Activated CD8-positive, alpha-beta memory T cell treated with anti-CD3 and anti-CD28 coated beads, Interleukin-2, amount 10 ng/mL, durations not matched to agents 7 days and 5 days (primary cell): ENCODE measurements at places on chromosomes 1 and 21.

GRCh38 chr1:193308438-193308837 lies 122.0 kb upstream of the B3GALT2 start:
- no peaks in the 10 kb centered on the region for H3K27me3 ChIP-seq
- no peak overlapping the region for H3K4me3 ChIP-seq
- H3K4me1 ChIP-seq, result peaks cover 19% of the 10 kb centered on the region
- H3K27ac ChIP-seq, result no peak overlapping the region
- H3K36me3 ChIP-seq, result no peaks in the 10 kb centered on the region

DNA sequence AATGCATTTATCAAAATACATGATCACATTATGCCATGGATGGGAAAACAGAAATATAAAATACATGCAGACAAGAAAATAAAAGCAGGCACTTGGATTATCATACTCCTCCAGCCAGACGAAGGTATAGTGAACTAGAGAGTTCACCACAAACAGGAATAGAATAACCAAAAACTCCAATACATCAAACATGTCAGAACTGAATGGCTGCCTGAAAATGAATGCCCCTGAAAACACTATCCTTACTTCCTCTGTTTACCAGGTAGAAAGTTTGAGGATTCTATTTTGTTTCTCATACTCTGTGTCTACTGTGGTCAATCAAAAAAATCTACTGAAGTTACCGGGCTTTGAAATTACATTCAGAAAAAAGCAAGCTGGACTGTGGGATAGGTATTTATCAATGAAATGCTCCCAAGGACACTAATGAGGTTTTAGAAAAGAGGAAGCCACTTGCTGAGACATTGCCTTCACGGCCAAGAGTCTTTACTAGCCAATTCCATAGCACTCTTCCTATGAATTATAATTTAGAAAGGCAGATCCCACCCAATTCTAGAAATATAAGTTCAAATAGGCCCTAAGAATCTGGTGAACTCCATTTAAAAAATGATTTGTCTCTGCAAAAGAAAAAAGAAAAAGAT lies 197.7 kb downstream of the SMYD3 start:
- H3K4me1 ChIP-seq, result no peaks in the 10 kb centered on the region
- H3K4me3 ChIP-seq, result no peak overlapping the region
- no peaks in the 10 kb centered on the region for H3K27me3 ChIP-seq

DNA sequence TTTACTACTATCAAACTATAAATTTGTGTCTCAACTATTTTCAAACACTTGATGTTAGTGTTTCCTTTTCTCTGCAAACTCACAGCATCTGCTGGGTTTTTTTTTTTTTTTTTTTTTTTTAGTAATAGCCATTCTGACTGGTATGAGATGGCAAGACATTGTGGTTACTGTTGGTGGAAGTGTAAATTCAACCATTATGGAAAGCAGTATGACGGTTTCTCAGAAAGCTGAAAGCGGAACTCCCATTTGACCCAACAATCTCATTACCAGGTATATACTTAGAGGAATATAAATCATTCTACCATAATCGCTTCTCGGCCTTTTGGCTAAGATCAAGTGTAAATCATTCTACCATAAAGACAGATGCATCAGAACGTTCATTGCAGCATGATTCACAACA lies 608.3 kb upstream of the ZP4 start:
- no peak for DNase-seq
- no peak overlapping the region for H3K4me3 ChIP-seq

DNA sequence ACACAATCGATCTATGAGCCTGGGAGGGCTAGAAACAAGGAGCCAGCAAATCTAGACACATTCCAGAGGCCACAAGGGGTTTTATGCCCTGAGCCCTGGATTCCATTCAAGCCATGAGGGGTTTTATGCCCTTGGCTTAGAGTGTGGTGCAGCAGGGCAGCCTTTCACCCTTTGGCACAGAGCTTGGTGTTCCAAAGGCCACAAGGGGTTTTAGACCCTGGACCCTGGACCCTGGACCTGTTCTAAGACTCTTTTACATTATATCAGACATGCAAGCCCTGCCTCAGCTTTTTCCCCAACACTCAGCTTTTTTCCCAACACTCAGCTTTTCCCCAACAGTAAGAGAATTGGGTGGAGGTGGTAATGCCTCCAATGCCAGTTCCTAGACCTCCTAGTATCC lies 13.3 kb downstream of the MSTO1 start:
- H3K36me3 ChIP-seq, result no peaks in the 10 kb centered on the region
- H3K4me3 ChIP-seq, result no peak overlapping the region
- DNase-seq, result no peak
- no peaks in the 10 kb centered on the region for H3K27me3 ChIP-seq
- no peaks in the 10 kb centered on the region for H3K4me1 ChIP-seq

DNA sequence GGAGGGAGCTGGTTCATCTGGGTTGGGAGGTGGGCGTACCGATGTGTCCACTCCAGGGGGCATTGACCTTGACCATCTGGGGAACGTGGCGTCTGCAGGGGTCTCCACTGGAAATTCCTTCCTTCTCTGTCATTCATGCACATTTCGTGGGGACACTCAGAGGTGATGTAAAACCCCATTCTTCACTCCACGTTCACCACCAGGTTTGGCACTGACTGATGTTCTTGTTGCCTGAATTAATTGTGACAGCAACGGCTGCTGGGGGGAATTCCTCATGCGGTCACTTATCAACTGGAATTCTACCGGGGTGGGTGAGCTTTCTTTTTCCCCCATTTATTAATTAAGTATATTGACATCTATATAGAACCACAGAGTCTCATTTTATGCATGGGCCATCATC lies 18.1 kb upstream of the POFUT2 start:
- H3K36me3 ChIP-seq, result no peaks in the 10 kb centered on the region
- peaks cover 4% of the 10 kb centered on the region for H3K27me3 ChIP-seq
